Fibroblast of skin of abdomen (primary cell): ENCODE measurements at places on chromosomes 3 and 15.

- no peak for DNase-seq
Measured at GRCh38 chr3:111332488-111333080, 209.4 kb upstream of the CD96 start.

DNA sequence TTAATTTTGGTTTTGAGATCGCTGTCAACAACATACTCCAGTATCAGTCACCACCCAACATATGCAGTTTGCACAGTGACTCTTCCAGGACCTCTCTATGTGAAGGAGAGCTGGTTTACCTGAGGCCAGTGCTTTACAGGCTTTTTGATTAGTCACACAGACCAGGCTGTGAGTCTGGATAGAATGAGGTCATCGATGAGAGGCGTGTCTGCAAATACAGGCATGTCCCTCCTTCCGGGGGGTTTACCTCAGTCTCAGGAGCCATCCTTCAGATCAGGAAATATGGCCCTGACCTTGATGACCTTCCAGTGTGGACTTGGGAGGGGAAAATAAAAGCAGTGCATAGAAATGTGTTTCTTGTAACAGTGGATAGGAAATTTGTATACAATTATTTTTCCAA is 46.9 kb downstream of the KBTBD12 start:
- peak; percentile 35 for DNase-seq

- no peak for DNase-seq
Measured at GRCh38 chr3:18900994-18901393, 247.3 kb upstream of the KCNH8 start.

DNA sequence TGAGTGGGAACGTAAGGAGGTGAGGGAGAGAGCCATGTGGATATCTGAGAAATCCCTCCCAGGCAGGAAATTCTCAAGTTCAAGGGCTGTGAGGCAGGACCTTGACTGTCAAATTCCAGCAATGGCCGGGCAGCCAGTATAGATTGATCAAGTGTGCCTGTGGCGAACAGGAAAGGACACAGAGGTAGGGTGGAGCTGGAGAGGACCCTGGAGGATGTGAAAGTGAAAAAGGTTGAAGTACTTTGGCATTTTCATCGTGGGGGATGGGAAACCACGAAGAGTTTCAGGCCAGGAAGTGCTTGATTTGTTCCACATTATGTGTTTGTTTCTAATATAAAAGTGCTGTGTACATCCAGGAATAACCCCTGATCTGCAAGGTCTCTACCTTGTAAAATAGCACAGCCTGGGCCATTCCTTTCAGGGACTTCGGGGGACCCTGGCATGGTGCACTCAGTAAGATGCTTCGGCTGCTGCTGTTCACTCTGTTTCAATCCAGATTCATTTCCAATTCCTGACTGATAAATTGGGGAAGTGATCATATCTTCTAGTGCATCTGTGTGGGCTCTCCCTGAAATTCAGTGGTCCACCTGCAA is 156.6 kb downstream of the MCTP2 start:
- peak; percentile 20 for DNase-seq
